T-helper 2 cell (primary cell): ENCODE measurements at places on chromosomes 16 and 17.
A peak's percentile ranks its signal among the peaks of the same experiment; 100 is the strongest.

GRCh38 chr17:42561897-42562387 lies at the start of gene COASY:
Gene COASY, plus strand, starts transcription at chr17:42562148. Its CDS starts 475 bp downstream, at chr17:42562623.
- peak; percentile 85 for DNase-seq

- DNase-seq, result no peak
Measured at GRCh38 chr16:14510939-14511799, 118.9 kb downstream of the PARN start.

DNA sequence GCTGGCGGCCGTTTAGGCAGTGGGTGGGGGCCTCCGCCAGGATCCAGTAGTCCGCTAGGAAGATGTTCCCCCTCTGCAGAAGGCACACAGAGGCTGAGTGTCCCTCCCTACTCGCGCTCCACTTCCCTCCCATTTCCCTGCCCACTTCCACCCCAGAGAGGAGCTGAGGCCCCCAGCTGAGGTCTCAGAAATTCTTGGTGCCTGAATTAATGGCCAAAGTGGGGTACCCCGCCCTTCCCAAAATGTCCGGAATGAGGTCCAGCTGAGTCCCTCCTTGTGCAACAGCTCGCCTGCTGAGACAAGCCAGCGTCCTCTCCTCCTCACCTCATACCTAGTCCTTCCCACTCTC lies 7.9 kb downstream of the ALOXE3 start:
- DNase-seq, result no peak

GRCh38 chr16:71328151-71328550 lies 30.4 kb upstream of the CALB2 start:
- DNase-seq, result no peak

DNA sequence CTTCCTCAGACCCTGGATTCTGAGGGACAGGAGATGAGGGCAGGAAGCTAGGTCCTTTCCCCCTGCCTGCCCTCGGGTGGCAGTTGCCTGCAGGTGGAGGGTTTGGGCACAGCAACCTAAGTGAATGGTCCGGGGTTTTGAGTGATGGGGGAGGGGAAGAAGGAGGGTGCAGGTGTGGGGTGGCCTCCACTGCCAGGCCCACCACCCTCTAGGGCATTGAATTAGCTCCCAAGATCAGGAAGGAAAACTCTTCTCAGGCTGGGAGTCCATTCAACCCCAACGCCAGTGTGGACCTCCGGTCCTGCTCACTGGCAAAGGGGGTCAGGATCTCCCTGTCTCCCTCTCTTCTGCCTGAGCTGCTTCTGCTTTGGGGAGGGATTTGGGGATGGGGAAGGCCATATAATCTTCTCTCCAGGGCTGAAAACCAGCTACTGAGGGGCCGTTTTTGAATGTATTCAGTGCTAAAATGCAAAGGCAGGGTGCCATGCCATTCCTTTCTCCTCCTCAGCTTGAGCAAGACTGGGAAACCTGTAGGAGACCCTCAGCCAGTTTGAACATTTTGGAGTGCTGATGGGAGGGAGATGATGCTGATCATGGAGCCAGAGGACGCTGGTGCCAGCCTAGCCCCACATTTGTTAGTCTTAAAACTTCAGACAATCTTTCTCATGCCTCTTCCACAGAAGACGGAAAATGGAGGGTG lies 18.8 kb downstream of the GRB7 start:
- no peak for DNase-seq

DNA sequence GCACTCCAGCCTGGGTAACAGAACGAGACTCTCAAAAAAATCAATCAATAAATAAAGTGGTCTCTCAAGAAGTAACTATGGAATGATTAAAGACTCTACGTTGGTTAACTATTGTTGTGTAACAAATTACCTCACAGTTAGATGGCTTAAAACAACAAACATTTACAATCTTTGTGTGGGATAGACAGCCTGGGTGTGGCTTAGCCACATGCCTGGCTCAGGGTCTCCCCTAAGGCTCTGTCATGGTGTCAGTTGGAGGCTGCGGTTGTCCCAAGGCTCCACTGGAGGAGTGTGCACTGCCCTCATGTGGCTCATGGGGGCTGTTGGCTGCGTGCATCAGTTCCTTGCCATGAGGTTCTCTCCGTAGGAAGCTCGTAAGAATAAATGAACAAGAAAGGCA lies 294.5 kb downstream of the SNX29 start:
- no peak for DNase-seq

DNA sequence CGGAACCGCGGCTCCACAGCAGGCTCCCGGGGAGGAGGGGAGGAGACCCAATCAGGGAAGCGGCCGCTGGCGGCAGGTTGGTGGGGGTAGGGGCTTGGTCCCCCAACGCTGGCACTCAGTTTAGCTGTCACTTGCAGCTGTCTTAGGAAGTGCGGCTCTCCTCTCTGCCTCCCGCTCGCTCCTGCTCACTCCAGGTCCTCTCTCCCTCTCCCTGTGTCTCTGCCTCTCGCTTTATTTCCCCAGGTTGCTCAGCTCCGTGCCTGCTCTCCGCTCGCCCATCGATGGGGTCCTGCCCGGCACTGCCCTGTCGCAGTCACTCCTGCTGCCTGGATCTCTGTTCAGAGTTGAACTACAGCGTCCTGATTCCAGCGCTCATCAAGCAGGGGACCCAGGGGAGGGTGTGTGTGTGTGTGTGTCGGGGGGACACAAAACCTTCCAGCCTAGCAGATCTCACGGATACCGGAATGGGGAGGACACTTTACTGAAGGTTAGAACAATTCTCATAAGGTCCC lies 145.6 kb downstream of the ENGASE start:
- DNase-seq, result no peak

DNA sequence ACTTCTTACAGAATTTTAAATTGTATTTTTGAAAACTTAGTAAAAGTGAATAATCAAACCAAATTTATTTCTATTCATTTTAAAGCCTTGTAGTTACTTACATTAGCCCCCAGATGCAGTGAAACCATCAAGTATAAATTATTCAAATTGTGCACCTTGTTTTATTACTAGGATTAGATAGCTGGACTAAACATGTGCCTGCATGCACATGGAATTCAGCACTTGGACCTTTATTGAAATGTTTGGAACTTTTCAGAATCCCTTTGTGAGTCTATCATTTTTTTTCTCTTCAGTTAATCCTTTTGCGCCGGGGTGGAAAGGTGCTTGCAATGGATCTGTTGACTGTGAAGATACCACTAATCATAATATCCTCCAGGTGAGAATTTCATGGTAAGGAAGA lies 4.7 kb downstream of the ZPBP2 start:
- no peak for DNase-seq

DNA sequence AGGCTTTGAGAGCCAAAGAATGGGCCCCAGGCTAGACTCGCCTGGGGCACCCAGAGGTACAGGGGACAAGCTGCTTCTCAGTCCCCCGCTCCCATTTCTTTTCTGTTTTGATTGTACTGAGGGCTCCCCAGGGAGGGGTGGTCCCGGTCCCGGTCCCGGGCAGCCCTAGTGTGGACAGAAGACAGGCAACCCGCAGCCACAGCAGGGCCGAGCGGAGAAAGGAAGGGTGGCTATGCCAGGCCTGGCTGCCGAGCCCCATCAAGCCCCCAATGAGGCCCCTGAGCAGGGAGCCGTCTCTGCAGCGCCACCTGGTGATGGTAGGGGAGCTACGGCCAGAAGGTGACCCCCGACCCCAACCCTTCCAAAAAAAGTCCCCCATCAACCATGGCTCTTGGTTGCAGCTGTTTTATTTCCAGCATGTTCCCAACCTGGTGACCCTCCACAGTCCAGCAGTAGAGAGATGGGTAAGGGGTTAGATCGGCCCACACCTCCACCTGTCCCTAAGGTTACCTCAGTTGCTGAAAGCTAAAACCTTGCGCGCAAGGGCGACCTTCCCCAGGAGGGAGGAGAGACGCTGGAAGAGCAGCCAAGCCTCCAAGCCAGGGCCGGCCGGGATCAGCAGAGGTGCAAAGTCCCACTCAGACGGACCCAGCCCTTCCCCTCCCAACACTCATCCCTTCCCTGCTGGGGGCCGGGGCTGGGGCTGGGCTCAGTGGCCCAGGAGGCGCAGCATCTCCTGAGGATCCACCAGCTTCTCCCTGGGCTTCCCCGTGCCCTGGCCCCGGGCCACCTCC lies 2.6 kb upstream of the GRIN2C start:
- peak; percentile 66 for DNase-seq

- DNase-seq, result no peak
Measured at GRCh38 chr16:50050802-50051201, 15.0 kb upstream of the HEATR3 start.

DNA sequence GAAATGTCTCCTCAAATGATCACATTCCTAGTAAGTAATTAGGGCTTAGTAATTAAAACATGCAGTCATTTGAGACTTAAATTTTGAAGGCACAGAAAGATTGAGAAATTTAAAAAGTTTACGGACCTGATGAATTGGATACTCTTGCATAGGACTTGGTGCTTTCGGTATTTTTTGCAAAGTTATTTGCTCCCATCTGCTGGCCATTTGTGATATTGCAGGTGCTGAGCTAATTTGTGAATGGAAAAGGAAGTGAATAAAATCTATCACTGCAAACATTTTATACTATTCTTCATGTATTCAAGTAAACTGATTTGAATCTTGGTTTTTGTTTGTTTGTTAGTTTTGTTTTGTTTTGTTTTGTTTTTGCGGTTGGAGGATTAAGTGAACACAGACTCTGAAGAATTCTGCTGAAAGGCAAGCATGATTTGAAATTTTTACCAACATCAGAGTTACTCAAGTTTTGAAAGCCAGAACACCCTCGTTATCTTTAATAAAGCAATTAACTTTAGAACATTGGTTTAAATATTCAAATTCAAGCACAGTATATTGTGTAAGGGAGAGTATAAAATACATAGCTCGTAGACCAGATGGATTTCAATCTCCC lies 689.5 kb upstream of the RBFOX1 start:
- DNase-seq, result no peak

- DNase-seq, result no peak
Measured at GRCh38 chr16:87970186-87970585, 19.0 kb downstream of the BANP start.

DNA sequence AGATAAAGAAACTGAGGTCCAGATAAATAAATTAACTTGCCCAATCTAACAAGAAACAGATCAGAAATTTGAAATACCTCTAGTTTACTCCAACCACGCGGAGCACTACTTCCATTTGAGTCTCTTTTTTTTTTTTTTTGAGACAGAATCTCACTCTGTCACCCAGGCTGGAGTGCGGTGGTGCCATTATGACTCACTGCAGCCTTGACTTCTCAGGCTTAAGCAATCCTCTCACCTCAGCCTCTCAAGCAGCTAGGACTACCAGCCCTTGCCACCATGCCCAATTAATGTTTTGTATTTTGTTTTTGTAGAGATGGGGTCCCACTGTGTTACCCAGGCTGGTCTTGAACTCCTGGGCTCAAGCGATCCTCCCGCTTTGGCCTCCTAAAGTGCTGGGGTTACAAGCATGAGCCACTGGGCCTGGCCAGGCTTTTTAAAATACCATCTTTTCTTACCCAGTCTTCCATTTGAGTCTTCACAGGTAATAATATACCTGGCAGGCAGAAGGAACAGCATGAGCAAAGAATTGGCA lies 3.3 kb upstream of the NACA2 start:
- peak; percentile 46 for DNase-seq

DNA sequence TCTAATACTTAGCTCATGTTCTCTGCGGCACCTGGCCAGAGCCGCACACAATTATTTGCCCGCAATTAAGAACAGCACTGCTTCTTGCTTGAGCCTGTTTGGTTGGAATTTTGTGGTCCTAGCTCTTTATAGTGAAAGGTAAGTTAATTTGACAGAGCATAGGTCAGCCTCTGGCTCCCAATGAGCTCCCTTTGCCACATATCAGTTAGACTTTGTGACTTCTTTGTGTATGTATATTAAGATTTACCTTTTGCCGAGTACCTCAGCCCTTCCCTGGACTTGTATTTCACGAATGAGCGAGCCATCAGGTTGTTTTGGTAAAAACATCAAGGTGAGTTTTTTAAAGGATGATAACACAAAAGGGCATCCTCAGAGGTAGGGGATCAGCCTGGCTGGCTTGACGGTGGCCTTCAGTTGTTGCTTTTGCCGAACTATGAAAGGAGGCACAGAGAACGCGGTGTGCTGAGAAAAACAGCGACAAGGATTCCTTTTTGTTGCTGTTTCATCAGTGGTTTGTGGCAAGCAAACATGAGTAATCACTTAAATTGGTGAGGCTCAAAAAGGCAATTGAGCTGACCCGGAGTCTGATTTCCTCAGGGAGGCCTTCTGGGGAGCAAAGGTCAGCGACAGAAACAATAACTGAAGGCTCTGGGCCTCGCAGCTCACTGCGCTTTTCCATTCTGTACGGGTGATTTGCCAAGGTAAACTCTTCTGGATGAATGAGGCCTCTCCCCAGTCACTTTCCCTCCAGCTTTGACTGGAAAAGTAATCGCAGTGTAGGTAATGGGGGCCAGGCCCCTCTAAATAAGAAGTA lies 163.6 kb downstream of the HS3ST3A1 start:
- no peak for DNase-seq

- DNase-seq, result no peak
Measured at GRCh38 chr17:17577373-17577772, 14.1 kb downstream of the PEMT start.

DNA sequence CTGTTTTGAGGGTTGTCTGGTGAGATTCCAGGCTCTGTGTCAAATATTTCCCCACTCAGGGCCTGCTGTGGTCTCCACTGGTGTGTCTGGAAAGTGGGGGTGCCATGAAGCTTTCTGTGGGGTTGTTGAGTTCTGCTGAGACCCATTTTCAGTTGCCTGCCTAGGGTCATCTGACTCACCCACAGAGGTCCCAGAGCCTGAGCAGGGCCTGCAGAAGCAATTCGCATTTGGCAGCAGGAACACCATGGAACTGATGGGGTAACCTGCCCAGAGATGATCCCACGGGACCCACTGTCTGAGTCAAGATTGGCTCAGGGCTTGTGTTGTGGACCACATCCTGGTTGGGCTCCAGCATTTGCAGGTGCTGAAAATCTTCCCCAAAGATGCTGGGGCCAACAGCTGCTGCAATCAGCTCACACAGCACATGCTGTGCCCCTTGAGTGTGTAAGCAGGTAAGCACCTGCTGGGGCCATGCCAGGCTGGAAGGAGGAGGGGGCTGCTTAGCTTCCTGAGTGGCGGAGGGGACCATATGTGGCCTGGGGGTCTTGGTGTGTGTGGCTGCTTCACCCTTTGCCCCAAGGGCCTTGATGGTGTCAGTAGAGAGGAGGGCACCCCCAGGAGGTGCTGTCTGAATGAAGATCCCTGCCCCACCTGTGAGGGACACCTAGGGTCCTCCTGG lies 1726.1 kb downstream of the TP53TG3F start:
- no peak for DNase-seq

- no peak for DNase-seq
Measured at GRCh38 chr16:86299882-86300610, 210.3 kb upstream of the FOXF1 start.

- no peak for DNase-seq
Measured at GRCh38 chr17:20930081-20930760, 112.6 kb downstream of the USP22 start.

GRCh38 chr16:67091906-67092566 lies 17.7 kb upstream of the PHAF1 start:
- no peak for DNase-seq
